CD4-positive, alpha-beta T cell (primary cell): ENCODE measurements at places on chromosomes 3 and 15. TPM values are rescaled to one million over a fixed set of nuclear protein-coding genes. Genes with fewer than 3 reads are reported as not detected.

The TMCC1 gene
- 33.8 TPM for total RNA-seq

The SLC22A13 gene
- 0.19 TPM for total RNA-seq

The GUCA1C gene
- total RNA-seq: not detected

- no peaks in the 10 kb centered on the region for H3K36me3 ChIP-seq
- H3K4me1 ChIP-seq: no peaks in the 10 kb centered on the region
- H3K27ac ChIP-seq: no peak overlapping the region
- no peak for DNase-seq
Observed at GRCh38 chr3:72161881-72162595, 377.1 kb upstream of the PROK2 start.

GRCh38 chr3:12507591-12508281, 23.5 kb downstream of the TSEN2 start:
- H3K4me3 ChIP-seq: no peak overlapping the region
- H3K36me3 ChIP-seq: peaks cover 30% of the 10 kb centered on the region
- DNase-seq: no peak

GRCh38 chr3:125078951-125079674, 23.3 kb upstream of the HEG1 start:
- no peaks in the 10 kb centered on the region for H3K4me1 ChIP-seq
- DNase-seq: no peak
- H3K36me3 ChIP-seq: no peaks in the 10 kb centered on the region
- no peak overlapping the region for H3K27ac ChIP-seq
- H3K4me3 ChIP-seq: no peak overlapping the region
- H3K27me3 ChIP-seq: no peaks in the 10 kb centered on the region

- H3K4me1 ChIP-seq: no peaks in the 10 kb centered on the region
- DNase-seq: no peak
- no peak overlapping the region for H3K4me3 ChIP-seq
- H3K27ac ChIP-seq: no peak overlapping the region
- H3K36me3 ChIP-seq: no peaks in the 10 kb centered on the region
- H3K27me3 ChIP-seq: no peaks in the 10 kb centered on the region
Observed at GRCh38 chr3:146065573-146066006, 95.4 kb downstream of the PLOD2 start.
